ENCODE measurements at places on chromosomes 7 and 10.

- no peak for DNase-seq
Observed at GRCh38 chr7:30859940-30860496, 51.6 kb upstream of the AQP1 start.

DNA sequence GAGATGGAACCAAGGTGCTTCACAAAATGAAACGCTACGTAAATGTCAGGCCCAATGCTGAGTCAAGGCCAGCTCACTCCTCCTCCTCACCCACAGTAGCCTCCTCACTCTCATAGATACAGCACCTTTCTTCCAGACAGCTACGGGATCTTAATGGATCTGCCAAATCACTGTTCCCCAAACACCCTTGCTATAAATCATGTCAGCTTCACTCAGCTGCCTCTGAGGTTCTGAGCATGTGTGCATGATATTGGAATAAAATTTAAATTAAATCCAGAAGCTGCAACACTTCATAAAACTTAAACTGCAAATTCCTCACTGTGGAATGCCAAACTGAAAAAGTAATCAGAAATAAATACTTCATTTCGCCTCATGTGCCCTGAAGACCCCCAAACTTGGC, 14.7 kb upstream of the CPXM2 start:
- no peak for DNase-seq

GRCh38 chr7:139430443-139430842, 53.0 kb downstream of the KLRG2 start:
- no peak for DNase-seq

DNA sequence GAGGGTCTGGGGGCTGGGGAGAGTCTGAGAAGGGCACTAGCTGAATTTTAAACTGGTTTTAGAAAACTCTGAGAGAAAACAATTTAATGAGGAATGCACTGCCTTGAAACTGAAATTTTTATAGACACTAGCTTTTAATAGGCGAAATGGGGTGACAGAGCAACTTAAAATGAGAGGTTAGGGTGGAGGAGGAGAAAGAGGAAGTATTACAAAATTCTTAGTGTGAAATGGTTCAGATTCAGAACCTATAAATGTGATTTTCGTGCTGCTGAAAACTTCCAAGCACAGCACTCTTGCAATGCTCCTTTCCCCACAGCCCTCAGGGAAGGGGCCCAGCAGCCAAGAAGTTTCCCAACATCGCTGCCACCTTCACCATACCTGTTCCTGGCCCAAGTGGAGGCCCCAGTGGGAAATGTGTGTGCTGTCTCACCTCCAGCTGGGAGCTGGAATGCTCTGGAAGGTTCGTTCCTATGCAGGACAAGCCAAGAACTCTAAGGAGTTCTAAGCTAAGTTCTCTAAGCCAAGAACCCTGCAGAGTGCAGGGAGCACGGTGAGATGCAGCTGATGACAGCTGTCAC, 60.0 kb downstream of the ATXN7L1 start:
- DNase-seq, result no peak

DNA sequence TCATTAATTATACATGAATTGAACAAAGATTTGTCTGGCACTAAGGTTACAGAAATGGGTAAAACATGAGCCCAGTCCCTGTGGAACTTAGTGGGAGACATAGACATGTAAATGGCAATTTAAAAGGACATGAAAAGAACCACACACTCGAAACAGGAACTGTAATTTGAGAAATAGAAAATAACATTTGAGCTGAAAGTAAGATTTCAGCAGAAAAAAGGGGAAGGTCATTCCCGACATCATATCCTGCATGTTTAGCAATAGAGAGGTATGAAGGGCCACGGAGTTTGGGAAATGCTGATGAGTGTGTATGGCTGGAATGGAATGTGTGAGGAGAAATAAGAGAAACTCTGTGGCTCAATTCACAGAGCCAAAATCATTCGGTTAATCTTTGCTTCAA, 175.4 kb upstream of the AHR start:
- no peak for DNase-seq
